ENCODE measurements at places on chromosomes 16 and 17.

DNA sequence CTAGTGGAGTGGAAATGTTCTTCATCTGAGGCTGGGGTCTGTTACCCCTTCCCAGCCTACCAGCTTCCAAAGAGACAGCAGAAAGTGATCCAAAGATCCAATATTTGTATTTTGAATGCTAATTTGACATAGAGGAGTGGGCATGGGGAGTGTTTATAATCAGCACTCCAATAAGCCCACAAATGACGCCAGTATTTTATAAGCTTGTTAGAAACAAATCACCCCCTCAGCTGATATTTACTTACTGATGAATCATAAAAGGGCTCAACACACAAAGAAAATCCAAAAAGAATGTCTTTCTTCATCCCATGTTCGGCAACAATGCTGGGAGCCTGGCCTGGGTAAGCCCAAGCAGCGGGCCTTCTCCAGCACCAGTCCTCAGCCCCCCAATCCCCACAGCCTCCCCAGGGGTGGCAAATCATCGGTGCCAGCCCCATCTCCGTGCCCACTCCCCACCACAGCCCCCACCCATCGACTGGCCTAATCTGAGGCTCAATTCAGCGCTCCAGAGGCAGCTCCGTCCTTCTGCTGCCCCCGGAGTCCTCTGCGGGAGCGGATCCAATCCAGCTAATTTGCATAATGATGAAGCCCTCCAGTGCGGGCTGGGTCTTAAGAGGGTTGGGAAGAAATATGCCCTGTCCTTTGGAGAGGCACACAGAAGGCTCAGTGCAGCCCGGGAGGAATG is 169.5 kb downstream of the C16orf78 start:
- no peak for DNase-seq

- DNase-seq: no peak
Observed at GRCh38 chr17:51365090-51365489, 104.7 kb downstream of the UTP18 start.

DNA sequence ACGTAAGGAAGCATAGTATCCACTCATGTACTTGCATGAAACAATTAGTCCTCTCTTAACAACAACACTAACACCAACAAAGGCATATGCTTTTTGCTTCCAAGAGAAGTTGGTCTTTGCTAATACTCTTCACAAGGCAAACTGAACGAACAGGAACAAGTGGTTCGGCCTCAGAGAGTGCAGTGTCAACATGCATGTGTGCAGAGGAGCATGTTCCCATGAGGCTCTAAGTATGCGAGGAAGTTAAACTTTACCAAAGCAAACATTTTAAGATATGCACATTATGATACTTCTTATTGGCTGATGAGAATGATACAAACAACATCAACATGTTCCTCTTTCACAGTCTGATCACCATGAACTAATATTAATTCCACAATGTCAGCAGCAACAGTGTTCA is 285.3 kb upstream of the IRX5 start:
- DNase-seq: no peak

GRCh38 chr17:55420067-55420775 is 1.4 kb downstream of the MMD start:
- peak; percentile 37 for DNase-seq

DNA sequence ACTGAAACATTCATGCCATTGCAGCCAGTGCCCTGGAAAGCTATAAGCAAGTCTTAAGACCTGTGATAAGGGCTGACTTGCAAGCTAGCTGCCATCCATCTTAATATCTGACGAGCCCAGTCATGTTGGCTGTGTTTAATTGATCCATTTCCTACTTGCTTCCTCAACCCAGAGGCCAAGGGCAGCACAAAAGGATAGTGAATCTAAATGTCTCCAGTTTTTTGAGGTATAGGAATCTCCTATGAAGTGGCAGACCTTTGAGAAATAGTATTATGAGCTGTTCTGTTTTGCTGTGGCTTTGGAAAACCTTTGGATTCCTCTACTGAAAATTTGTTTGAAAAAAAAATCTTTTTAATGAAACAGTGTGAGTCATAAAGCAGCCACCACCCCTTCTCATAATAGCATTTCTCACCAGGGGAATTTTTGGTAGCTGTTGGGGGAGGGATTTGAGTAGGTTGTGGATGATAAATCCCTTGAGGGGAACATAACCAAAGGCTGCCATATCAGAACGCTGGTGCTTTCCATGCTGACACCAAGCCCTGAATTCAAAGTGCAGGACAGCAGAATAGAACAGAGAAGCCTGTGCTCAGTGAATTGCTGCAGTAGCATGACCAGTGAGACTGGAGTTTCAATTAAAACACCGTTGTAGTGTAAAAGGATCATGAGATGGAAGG is 12.9 kb downstream of the ZNRF1 start:
- peak; percentile 46 for DNase-seq

DNA sequence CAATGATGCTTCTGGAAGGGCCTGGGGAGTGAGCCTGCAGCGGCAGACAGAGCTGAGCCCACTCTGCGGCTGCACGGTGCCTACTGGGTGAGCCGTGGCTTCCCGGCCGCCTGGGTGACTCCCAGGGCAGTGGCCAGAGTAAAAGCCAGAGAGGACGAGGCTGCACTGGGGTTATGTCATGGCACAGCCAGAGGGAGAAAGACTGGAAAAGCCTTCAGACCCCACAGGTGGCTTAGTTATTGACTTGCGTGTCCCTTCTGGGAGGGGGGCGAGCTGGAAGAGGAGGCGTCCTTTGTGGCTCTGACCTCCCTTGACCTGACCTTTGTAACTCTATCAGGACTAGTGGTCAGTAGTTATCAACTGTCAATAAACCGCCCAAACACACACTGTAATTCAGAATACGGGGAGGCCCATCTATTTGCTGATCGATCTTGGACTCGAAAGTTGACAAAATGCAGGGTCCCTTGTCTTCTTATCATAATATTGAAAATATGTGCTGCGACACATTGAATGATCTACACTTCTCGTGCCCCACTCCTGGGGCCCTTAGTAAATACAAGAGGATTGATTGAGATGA is 385.9 kb upstream of the ZFHX3 start:
- DNase-seq: no peak

DNA sequence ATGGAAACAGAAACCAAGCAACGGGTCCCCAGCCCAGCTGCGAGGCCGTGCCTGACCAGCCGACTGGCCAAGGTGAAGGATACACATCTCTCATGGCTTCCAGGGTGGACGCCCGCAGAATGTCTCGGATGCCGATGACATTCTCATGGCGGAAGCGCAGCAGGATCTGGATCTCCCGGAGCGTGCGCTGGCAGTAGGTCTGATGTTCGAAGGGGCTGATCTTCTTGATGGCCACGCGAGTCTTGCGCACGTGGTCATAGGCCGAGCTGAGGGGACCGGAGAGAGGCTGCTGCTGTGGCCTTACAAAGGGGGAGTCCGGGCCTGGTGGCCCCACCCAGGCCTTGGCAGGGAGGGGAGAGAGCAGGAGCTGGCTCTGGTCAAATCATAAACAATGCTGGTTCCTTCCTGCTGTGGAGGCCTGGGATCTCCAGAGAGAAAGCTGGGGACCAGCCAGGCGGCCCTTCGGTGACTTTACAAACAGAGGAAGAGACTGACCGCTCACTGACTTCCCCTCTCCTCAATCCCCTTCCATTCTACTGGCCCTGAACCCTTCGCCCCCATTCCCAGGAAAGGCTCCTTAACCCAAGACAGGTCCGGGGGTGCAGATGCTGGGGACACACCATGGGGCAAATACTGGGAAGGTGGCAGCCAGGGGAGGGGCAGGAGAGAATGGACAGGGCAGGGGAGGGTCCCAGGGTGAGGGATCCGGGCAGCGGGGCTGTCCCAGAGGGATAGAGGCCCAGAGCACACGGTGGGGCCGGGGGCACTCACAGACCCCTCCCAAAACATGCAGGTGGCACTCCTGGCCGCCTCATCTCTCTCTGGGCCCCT is 1.1 kb downstream of the MAPK3 start:
- DNase-seq: no peak

GRCh38 chr16:89934611-89935553 is 11.7 kb downstream of the TUBB3 start:
- DNase-seq: no peak

GRCh38 chr16:10987361-10988163 is 43.2 kb downstream of the CLEC16A start:
- DNase-seq: no peak

- DNase-seq: no peak
Observed at GRCh38 chr17:8116776-8117175, 1.5 kb downstream of the ALOXE3 start.

GRCh38 chr17:68600067-68600930 is 868 bp downstream of the FAM20A start:
- DNase-seq: no peak

- DNase-seq: no peak
Observed at GRCh38 chr17:10125531-10126275, 72.7 kb downstream of the GAS7 start.

DNA sequence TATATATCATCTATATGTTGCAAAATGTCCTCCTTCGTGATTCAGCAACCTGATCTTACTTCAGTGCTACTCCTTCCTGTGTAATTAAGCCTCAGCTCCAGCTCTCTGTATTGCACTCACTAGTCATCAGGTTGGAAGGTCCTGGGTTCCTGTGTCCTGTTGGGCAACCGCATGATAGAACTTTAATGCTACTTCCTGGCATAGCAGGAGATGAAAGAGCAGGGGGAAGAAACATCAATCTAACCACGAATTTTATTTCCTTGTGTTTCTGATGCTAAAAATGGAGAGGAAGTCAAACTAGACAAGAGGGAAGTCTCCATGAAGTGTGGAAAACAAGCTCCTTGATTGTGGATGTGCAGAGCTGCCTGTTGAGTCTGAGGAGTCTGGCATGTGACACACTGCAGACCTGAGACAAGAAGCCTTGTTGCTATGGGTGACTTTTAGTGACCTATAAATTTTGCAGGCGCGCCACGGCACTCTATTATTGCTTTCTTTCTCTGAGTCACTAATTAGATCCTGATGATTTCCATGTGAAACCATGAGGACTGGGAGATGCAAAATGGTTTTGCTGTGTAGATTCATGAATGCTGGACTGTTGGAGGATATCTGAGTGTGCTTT is 25.6 kb downstream of the IGSF6 start:
- DNase-seq: no peak

- DNase-seq: no peak
Observed at GRCh38 chr17:60066576-60066975, 12.1 kb downstream of the HEATR6 start.

- no peak for DNase-seq
Observed at GRCh38 chr16:85259115-85259831, 147.0 kb upstream of the CIBAR2 start.

Data from activated CD4-positive, alpha-beta T cell treated with anti-CD3 and anti-CD28 coated beads for 4 hours (primary cell).